ENCODE measurements at places on chromosomes 3 and 15.
A peak's percentile ranks its signal among the peaks of the same experiment; 100 is the strongest.

DNA sequence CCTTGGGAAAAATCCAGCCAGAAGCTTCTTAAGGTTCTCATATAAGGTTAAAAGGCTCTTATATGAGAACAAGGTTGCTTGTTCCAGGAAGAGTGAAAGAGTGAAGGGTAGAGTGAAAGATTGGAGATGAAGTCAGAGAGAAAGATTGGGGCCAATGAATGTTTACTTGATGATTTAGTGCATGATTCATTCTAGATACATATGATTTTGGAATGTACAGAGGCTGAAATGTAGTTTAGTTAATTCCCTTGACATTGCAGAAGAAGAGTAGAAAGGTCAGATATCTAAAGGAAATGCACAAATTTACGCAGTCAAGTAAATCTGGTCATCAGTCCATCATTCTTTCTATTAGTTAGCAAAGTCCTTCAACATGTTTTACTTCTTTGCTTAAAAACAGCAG, 619.8 kb upstream of the ZNF717 start:
- DNase-seq = no peak

DNA sequence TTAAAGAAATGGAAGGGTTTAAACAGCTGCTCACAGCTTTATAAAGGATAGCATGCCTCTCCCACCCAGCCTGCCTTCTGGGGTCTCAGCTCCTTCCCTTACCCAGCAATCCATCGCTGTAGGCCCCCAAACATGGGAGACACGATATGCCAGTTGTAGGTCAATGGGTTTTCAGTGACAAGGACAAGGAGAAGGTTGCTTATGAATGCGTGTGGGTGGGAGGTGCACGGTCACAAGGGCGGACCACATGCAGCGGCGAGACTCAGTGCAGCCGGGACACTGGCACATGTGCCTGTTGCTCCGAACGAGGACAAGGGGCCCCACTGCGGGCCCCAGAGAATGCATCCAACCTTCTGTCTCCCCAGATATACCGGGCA, 67.0 kb downstream of the MGLL start:
- DNase-seq = no peak

GRCh38 chr15:48538941-48539340, 106.6 kb downstream of the FBN1 start:
- DNase-seq = no peak

DNA sequence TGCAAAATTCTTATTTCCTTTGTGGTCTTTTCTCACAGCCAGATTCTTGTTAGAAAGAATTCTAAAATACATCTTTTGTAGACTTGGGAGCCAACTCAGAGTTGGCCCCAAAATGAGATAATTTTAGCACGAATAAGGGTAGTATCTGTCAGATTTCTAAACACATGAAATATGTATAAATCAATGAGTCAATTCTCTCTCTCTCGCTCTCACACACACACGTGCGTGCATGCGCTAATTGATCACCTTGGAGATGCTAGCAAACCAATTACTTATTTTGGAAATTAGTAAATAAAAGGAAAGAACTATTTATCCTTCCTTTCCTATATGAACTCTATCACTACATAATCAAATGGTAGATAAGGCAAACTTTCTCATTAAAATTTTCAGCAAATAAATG, 32.9 kb upstream of the PIK3R4 start:
- DNase-seq = no peak

DNA sequence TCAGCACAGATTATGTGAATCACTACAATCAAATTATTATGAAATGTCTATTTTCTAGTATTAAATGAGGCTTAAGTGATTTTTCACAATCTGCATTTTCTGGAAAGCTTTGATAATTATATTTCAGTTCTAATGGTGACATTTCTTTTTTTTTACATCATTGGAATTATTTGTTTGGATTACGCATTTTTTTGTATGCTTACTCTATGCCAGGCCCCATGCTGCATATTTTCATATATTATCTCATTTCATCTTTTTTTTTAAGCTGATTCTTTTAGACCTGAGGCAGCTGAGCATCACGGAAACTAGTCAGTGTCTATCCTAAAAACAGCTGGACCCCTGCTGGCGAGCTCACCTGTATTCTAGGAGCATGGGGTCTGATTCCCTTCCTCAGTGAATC, 31.1 kb downstream of the SLCO3A1 start:
- no peak for DNase-seq

DNA sequence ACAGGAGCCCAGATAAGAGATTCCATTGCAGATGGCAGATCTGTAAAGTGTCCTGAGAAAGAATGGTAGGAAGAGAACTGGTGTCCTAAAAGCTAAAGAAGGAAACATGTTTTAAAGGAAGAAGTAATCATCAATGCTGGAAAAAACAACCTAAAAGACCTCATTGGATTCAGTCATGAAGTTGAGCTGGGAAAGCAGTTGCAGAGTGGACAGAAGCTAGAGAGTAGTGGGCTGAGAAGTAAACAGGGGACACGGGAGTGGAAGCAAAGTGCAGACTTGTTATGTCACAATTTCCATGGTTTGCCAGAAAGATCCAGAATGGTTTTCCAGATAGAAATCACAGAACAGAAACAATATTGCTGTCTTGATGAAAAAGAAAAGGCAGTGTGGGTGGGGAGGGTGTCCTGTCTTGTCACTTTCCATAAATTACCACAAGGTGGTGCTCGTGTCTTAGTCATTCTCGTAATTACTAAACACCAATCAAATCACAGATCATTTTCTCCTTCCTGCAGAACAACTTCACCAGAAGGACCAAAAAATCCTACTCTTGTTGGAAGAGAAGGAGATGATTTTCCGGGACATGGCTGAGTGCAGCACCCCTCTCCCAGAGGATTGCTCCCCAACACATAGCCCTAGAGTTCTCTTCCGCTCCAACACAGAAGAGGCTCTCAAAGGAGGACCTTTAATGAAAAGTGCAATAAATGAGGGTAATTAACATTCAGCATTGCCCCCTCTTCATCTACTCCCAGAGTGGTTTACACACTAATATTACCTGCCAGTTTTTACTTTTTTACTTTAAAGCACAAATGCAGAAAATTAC, 64.5 kb downstream of the KLHL25 start:
- DNase-seq = peak; percentile 80

- DNase-seq = no peak
Observed at GRCh38 chr15:81273855-81274254, 50.1 kb downstream of the STARD5 start.

DNA sequence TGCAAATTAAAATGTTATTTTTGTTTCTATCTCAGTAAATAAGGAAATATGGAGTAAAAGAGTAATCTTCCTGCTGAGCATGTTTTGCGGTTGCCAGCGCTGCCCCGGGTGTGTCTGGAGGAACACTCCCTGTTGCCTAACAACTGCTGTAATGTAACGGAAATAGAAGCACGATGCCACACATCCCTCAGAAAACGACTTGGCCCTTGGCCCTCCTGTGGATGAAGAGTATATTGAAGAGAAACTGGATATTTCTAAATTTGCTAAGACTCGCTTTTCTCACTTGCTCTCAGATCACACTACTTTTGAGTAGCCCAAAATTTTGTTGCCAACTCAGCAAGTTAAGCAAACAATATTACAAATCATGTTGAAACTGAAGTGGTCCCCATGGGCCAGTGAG, 18.9 kb downstream of the CX3CR1 start:
- DNase-seq = no peak

DNA sequence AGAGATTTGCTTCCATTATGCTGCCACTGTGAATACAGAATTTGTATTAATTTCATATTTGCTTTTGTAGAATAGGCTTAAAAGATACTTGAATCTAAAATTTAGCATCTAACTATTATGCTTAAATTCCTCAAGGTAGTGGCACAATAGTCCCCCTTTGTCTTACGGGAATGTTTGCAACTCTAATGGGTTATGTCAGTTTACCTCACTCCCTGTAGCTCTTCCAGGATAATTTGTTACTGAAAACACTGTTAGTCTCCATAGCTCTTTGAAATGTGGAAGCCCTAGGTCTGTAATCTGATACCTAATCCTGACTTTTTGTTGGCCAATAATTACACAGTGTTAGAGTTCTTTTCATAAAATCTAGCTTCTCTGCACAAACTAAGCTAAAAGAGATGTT, 433.4 kb downstream of the PYDC2 start:
- no peak for DNase-seq

- no peak for DNase-seq
Observed at GRCh38 chr3:129662191-129662608, 55.7 kb upstream of the PLXND1 start.

DNA sequence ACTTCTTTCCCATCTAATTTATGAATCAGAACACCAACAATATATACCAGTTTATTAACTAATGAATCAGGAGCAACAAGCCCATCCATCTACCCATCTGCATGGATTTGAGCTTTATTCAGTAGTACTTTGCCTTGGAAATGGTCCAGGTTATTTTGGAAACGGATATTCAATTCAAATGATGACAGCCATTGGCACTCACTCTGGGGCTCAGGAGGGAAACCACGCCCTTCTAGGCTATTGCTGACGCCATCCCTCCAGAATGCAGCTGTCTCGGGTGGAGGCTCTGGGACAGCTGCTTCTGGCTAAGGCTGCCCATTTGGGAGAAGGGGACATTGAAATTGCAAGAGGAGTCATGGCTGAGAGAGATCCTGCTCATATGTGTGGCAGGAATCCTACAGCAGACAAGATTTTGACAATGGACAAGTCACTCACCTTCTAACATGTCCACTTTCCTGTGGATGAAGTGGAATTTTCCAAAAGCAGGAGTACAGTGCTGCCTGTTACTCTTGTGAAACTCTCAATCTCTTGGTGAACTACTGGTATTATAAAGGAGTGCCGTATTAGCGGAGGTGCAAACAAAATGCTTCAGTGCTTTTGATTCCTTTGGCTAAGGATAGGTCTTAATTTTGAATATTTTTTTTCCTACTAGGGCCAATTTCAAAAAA, 29.3 kb upstream of the TRAK1 start:
- no peak for DNase-seq

Measured in CD8-positive, alpha-beta T cell (primary cell).